ENCODE measurements at places on chromosomes 2 and 18.

- DNase-seq, result no peak
Observed at GRCh38 chr2:191638079-191638801, 39.7 kb upstream of the NABP1 start.

GRCh38 chr18:46772357-46772756 lies 15.5 kb upstream of the ST8SIA5 start:
- DNase-seq, result no peak

DNA sequence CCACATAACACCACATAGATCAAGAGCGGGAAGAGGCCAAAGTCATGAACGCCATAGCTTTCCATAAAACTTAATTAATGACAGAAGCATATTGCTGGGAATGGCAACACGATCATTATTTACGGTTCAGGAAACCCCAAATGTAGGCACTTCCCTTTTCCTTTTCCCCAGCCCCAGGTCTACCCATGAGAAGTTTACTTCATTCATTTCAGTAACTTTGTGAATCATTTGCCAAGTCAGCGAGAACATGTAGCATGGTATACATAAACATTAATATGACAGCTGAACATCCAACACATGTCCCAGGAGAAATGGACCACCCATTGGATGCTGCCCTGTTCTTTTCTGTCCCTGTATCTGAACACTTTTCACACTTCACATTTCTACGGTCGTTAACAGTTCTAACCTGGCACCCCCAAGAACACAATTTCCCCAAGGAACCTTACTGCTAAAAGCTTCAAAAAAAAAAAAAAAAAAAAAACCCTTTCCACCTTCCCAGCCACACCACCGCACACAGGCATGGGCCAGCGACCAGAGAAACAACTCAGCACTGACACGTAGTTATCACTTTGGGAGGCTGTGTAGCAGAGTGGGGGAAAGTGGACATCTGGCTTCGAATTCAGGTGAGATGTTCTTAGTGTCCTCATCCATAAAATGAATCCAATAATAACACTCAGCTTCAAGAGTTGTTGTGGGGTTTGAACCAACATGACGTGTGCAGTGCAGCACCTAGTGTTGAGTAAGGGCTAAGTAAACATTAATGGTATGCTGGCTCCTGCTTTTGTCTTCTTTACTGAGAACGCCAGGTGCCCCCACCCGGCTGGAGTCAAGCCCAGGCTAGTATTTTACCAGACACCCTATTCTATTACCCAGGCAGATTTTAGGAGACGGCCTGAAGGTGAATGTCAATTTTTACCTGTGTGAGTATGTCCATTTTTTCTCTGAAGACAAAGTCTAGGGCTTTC lies 371.5 kb downstream of the LNPK start:
- no peak for DNase-seq

- no peak for DNase-seq
Observed at GRCh38 chr2:183224948-183225347, 100.7 kb downstream of the NUP35 start.

- DNase-seq, result no peak
Observed at GRCh38 chr2:44838116-44838790, 103.2 kb upstream of the SIX3 start.

GRCh38 chr2:172293952-172294351 lies 133.4 kb upstream of the ITGA6 start:
- no peak for DNase-seq

- no peak for DNase-seq
Observed at GRCh38 chr2:96923810-96924774, 54.2 kb upstream of the SEMA4C start.

DNA sequence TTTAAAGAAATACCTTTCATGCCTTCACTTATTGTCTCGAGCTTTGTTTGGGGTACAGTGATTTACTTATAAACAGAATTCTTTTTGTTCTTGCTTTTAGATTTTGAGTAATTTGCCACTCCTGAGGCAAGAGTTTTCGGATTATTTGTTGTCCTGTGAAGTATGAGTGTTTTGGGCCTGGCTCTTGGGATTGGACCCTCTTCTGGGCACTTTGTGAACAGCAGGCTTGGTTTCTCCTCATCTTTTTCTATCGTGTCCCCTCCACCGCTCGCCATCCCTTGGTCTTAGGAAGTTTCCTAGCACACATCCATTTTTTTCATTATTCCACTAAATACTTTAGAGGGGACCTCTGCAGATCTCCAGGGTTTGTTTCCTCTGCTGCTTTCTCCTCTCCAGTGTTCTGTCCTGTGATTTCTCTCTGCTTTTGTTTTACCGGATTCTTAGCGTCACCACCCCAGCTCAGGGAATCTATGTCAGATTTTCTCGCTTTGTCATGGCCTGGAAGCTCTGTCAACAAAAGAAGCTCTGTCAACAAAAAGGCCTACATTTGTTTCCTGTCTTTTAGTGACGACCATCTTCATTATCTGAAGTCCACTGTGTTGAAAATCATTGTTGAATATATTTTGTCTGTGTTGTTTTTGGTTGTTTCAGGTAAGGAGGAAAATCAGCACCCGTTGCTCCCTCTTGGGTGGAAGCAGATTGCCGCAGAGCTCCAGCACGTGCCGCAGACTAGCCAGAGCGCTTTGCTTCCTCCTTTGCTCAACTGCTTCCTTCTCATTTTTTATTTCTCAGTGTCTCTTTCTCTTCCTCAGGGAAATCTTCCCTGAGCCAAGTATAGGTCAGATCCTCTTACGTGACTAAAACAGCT lies 27.8 kb downstream of the ANKRD62 start:
- DNase-seq, result no peak

GRCh38 chr2:2050446-2050845 lies 280.6 kb downstream of the MYT1L start:
- no peak for DNase-seq

- DNase-seq, result no peak
Observed at GRCh38 chr2:225995796-225996461, 596.4 kb downstream of the NYAP2 start.

DNA sequence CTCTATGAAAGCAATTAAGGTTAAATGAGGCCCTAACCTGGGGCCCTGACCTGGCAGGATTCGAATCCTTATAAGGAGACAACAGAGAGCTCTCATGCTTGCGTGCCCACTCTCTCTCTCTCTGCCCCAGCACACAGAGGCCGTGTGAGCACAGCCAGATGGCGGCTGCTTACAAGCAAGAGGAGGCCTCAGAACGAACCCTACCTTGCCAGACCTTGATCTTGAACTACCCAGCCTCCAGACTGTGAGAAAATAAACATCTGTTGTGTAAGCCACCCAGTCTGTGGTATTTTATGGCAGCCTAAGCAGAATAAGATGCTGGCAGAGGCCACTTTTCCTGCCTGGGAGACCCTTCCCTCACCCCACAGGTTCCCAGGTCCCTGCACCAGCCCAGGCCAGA lies 5.2 kb upstream of the UBE2F start:
- DNase-seq, result no peak

GRCh38 chr2:170814533-170815230 lies 2.0 kb upstream of the GAD1 start:
- no peak for DNase-seq

- no peak for DNase-seq
Observed at GRCh38 chr2:46997884-46998283, 82.3 kb upstream of the MCFD2 start.

DNA sequence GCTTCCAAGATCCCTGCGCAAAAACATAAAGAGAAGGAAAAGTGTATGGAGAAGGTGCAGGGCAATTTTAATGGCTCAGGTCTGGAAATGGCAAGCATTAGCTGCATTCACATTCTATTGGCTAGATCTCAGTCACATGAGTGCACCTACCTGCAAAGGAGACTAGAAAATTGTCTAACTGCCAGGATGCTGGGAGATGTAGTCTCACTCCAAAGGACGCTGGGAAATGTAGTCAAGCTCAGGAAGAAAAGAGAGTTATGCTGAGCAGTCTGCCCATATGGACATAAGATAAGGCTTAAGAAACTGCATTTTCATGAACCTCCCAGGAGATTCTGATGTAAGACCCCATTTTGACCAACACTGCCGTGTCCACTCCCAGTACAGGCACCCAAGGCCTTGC lies 9.5 kb upstream of the KLHL29 start:
- no peak for DNase-seq

DNA sequence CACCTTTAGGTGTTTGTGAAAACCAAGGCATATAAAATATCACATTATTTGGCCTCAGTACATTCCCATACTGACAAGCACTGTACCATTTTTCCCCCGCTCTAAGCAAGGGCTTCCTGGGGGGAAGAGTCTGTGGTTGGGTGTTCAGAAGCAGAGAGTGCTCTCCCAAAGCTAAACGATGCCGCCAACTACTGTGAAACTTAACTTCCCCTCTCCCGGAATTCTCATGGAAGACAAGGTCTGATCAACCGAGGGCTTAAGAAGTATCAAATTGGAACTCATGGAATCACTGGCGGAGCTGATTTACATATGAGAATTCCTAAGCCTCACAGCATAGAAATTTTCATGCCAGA lies 433 bp upstream of the MFF start:
- no peak for DNase-seq

GRCh38 chr2:18600255-18600613 lies 10.9 kb upstream of the NT5C1B start:
- no peak for DNase-seq

- no peak for DNase-seq
Observed at GRCh38 chr2:217880891-217881290, 121.9 kb downstream of the TNS1 start.

- no peak for DNase-seq
Observed at GRCh38 chr18:48920408-48921038, 30.2 kb downstream of the SMAD7 start.

GRCh38 chr2:129922571-129923264 lies 56.7 kb upstream of the RAB6C start:
- no peak for DNase-seq

- DNase-seq, result no peak
Observed at GRCh38 chr2:219525533-219526232, 11.4 kb downstream of the ASIC4 start.

DNA sequence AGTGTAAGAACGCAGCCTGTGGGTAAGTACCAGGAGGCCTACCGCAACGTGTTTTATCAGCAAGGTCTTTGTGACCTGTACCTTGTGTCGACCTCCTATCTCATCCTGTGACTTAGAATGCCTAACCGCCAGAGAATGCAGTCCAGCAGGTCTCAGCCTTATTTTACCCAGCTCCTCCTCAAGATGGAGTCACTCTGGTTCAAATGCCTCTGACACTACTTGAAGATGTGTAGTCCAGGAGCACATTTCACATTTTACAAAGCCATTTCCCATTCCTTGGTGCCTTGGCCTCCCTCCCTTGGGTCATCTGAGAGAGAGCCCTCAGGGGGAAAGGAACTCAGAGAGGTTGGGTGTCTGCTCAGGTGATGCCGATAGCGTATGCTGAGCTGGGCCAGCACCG lies 6.6 kb upstream of the HPCAL1 start:
- no peak for DNase-seq

DNA sequence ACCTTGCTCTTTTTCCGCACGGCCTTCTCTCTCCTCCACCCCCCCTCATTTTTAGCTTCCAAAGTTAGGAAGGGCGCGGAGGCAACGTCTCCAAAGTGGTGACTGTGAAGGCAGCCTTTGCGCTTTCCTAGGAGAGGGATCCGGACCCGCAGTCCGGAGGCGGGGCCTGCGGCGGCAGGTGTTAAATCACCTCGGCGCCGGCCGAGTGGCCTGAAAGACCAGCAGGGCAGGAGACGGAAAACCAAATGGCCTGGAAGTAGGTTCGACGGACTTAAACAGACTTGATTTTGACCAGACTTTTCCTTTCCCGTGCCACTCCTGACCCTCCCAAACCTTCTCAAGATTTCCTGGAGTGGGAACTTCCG lies 615 bp downstream of the GORASP2 start:
- DNase-seq, result no peak

GRCh38 chr2:113255140-113256070 lies 23.3 kb downstream of the PAX8 start:
- DNase-seq, result no peak

DNA sequence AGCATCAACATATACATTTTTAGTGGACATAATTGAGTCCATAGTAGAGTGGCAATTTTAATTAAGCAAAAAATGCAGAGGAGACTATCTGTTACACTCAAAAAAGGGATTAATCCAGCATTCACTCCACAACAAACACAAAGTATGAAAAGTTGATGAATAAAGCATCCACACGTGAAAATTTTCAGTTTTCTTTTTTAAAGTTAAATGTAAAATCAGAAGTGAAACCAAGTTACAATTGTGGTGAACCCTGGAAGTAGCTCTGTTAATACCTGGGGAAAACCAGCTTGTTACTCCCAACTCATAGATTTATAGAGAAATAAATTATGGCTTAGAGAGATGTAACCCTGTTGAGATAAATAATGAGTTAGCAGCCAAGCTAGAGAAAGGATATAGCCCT lies 807.8 kb downstream of the TRIB2 start:
- no peak for DNase-seq

DNA sequence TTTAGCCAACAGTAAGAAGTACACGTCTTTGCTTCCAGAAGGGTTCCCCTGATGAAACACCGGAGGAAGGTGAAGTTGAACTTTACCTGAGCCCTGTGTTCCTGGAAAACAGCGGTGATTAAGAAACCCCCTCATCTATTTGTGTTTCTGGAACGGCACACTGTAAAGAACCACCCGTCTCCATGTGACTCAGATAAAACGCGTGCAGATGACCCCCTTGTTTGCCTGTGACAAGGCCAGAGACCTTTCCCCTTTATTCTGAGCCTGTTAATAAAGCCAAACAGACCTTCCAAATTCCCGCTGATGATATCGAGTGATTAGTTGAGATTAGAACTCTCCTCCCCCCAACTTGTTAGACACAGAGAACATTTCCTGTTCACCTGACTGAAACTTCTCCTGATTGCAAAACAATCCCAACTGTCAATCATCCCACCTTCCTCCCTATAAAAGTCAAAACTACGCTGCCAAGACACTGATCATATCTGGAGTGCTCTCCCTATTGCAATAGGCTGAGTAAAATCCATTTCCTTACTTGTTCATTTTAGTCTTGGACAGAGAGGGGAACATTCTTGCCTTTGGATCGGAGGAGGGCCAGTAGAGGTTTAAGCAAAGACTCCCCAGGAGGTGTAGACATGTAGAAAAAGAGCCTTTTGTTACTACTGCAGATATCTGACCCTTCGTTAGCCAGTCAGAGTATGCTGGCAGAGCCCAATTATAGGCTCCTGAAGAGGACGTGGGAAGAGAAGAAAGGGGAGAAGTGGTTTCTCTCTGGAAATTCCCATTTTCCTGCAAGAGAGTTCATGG lies 914 bp upstream of the IWS1 start:
- DNase-seq, result peak; percentile 62

GRCh38 chr2:134558208-134558830 lies 160.5 kb downstream of the TMEM163 start:
- DNase-seq, result peak; percentile 67

- no peak for DNase-seq
Observed at GRCh38 chr2:71887196-71887595, 260.5 kb downstream of the CYP26B1 start.

DNA sequence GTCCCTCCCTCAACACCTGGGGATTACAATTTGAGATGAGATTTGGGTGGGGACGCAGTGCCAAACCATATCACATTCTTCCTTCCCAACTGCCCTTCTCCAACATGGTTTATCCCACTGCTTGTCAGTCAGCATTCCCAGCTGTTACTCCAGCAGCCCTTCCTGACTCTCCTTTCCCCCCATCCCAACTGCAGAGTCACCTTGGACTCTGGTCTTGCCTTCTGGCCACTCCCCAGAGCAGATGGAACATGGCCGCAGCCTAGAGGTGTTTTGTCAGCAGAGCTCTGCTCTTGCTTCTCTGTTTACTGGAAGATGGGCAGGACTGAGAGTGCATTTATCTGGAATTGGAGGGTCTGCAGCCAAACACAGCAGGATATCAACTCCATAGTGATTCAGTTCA lies 51.2 kb upstream of the MEX3C start:
- no peak for DNase-seq

GRCh38 chr2:232268636-232269165 lies 109.8 kb upstream of the ALPP start:
- DNase-seq, result no peak

GRCh38 chr2:235098269-235098668 lies 146.5 kb downstream of the SH3BP4 start:
- peak; percentile 24 for DNase-seq
